ENCODE measurements at places on chromosomes 1 and 21.

DNA sequence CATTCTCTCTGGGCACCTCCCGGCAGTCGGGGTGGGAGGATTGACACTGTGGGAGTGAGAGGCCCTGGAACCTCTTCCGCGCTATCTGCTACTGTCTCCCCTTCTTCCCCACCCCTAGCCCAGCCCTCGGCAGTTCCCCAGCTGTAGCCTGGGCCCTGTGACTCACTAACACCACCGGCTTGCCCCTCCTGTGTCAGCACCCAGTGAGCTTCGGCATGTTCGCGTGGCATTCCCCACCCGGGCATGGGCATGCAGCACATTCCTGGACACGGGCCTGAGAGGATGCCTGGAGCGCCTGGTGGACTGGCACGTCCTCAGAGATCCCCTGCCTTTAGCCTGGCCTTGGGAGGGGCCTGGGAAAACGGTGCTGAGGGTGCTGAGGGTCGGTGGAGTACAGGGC lies 1.3 kb downstream of the CDK18 start:
- DNase-seq: peak; percentile 79

GRCh38 chr1:179393721-179394120 lies 27.9 kb downstream of the AXDND1 start:
- DNase-seq: no peak

GRCh38 chr1:7553042-7553690 lies 217.9 kb upstream of the VAMP3 start:
- DNase-seq: no peak

GRCh38 chr1:158154501-158154900 lies 26.2 kb upstream of the CD1D start:
- DNase-seq: no peak

DNA sequence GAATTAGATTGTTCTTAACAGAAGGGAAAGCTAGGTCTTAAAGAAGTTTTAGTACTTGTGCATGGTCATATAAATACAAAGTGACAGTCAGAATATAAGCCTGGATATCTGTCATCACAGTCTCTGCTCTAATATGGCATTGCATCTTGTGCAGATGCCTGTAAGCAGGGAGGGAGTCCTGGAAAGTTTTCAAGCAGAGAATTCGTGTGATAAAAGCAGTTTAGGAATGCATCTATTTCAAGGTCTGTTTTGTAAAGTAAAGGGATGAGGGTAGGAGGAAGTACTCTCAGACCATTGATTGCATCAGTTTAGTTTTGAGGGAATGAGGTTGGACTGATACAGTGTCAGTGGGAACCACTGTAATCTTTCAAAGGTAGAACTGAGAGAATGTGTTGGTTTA lies 30.6 kb downstream of the IARS2 start:
- no peak for DNase-seq

GRCh38 chr1:201320168-201320788 lies 37.0 kb downstream of the PKP1 start:
- DNase-seq: no peak

- no peak for DNase-seq
Measured at GRCh38 chr1:157732755-157733154, 32.2 kb upstream of the FCRL3 start.

GRCh38 chr1:41726899-41727748 lies 191.6 kb downstream of the HIVEP3 start:
- DNase-seq: peak; percentile 62

- DNase-seq: no peak
Measured at GRCh38 chr1:89546934-89547562, 22.4 kb downstream of the LRRC8B start.

DNA sequence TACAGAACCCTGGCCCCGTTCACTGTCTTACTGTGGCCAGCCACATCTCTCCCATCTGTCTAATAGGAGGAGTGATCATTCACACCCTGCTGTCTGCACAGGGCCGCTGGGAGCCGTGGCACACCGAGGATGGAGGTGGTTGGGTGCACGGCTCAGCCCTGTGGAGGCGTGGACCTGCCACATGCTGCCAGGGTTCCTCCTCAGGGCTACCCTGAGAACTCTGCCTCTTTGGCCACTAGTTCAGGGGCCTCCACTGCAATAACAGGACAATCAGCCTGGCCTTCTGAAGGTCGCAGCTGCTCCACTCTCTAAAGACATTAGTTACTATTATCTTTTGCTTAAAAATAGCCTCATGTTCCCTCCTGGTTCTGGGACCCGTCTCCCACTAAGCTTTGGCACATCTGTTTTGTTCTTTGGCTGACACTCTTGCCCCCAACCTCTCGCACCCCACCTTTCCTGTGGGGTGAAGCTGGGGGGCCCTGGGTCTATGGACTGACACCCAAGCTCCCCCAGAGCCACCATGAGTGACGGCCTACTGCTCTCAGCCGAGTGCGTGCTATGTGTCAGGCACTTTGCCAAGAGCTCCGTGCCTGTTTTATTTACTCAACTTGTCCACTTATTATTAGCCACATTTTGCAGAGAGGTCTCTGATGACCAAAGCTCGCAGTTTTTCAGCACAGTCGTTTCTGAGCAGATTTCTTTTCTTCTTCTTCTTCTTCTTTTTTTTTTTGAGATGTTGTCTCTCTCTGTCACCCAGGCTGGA lies 66.3 kb downstream of the ARHGEF10L start:
- no peak for DNase-seq

- no peak for DNase-seq
Measured at GRCh38 chr1:66730462-66730861, 21.8 kb upstream of the DYNLT5 start.

- no peak for DNase-seq
Measured at GRCh38 chr1:216523449-216524190, 100.4 kb upstream of the USH2A start.

DNA sequence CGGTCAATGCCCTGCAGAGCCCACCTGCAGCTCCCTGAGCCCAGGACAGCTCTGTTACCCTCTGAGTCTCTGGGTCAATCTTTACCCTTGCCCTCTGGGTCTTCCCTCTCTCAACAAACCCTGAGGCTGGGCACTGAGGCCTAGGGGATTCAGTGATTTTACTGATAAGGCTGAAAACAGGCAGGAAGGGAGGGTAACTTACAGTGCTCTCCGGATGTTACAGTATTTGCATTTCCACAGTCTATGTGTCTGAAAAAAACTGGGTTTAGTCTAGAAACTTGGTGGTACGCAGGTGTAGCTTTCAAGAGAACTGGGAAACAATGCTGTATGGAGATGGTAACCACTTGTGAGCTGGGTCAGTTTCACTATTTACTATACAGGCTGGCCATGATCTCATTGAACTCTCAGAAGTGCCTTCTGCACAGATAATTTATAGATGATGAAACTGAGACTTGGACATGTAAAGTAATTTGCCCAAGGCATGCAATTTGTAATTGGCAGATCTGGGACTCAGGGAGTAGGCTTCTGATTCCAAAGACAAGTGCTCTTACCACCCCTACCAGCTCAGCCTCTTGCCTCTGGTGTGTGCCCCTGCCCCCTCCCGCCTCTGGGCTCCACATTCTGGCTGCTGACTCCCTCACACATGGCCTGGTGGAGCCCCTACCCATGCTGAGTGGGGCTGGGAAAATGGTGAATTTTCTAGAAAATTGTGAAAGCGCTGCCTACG lies 48.8 kb downstream of the TENT5C start:
- DNase-seq: no peak

DNA sequence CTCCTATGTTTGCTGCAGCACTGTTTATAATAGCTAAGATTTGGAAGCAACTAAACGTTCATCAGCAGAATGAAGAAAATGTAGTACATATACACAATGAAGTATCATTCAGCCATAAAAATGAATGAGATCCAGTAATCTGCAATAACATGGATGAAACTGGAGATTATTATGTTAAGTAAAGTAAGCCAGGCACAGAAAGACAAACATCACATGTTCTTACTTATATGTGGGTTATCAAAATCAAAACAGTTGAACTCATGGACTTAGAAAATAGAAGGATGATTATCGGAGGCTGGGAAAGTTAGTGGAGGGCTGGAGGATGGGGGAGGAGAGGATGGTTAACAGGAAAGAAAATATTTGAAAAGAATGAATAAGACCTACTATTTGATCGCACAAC lies 1017.6 kb downstream of the KCNT2 start:
- no peak for DNase-seq

- DNase-seq: no peak
Measured at GRCh38 chr1:147245586-147246021, 3.1 kb downstream of the CHD1L start.

- DNase-seq: no peak
Measured at GRCh38 chr1:180854001-180854400, 58.7 kb upstream of the KIAA1614 start.

DNA sequence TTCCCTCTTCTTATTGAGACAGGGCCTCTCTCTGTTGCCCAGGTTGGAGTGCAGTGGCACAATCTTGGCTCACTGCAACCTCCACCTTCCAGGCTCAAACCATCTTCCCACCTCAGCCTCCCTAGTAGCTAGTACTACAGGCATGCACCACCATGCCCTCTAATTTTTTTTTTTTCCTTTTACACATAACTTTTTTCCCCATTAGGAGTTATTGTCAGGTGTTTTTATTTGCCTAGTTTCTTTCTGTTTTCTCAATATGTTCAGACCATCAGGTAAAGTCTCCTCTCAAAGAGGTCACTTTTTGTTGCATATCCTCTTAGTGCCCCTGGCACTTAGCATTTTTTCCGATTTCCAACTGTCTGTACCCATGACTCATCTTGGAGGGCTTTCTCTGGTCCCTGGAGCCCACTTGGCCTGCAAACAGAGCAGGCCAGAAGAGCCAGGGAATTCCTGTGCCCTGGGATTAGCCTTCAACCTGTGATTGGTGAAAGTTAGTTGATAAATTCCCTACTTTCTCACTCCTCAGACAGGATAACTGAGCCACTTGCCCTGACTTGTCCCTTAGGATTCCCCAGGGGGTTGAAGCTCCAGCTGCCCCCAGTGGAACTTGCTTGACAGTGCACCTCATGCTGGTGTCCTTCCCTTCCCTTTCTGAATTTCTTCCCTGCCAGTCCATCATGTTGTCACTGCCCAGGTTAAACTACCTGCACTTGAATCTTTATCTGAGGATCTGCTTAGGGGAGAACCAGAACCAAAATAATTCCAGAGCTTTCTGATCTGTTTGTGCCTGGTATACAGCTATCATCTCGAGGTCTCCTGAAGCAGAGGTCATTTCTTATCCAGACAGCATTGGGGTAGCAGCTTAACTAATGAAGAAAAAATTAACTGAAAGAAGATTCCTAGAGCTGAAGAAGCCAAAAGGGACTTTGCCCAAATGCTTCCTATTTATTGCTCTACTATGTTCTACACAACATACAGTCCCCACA lies 2.4 kb downstream of the NTPCR start:
- DNase-seq: no peak

GRCh38 chr1:10932088-10932487 lies 80.4 kb upstream of the TARDBP start:
- DNase-seq: no peak

- DNase-seq: no peak
Measured at GRCh38 chr1:248585266-248585665, 10.7 kb upstream of the OR2T34 start.

GRCh38 chr1:166170726-166171125 lies 3.9 kb upstream of the FAM78B start:
- no peak for DNase-seq

DNA sequence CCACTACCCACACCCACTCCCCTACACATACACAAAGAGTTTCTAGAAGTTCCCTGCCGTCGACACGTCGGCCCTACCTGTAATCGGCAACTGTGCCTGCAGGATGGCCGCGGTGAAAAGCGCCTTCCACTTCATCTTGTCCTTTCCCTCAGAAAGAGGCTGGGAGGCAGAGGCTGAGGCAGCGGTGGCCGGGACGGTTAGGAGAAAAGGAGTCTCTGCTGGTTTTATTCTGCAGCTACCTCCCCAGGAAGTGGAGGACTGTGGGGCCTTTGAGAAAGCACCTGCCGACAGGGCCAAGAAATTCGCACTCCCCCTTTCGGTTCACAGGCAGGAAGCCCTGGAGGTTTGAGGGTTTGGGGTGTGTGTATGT lies at the start of gene CD247:
CD247 (minus strand) TSS at position 199 of the 370 bp plus-strand sequence; CDS start at position 135, 64 bp downstream.
- DNase-seq: no peak

- no peak for DNase-seq
Measured at GRCh38 chr1:243354511-243355153, 98.8 kb downstream of the SDCCAG8 start.

GRCh38 chr1:30507401-30508174 lies 215.8 kb downstream of the MATN1 start:
- DNase-seq: no peak

DNA sequence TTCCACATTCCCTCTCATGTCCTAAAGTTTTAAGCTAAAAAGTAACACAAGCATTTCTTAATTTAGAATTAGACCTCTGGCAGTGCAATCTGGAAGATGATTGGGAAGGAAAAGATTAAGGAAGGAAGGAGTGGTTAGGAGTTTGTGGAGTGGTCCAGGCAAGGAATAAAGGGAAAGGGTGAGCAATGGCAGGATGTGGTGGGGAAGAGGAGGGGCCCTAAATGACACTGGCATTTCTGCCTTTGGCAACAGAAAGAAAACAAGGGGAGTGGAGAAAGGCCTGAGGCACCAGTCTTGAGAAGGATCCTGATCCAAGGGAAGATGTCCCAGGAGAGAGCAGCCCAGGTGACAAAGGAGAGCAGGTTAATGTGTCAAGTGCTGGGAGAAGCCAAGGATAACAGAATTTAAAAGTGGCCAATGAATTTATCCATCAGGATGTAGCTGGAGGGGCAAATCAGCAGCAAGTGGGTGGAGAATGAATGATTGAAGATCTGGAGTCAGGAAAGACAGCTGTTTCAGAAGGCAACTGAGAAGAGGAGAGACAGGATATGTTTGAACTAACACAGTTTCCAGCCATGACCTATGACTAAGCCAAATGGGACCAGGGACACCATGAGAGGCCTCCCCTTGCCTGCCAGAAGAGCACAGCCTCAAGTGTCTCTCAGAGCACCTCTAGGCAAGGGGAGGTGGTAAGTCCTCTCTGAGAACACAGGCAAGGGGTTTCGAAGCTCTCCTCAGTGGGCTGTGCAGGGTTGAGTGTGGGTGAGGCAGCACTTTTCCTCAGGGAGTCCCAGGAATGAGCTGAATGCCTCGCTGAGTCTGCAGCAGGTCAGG lies 20.9 kb upstream of the LY9 start:
- DNase-seq: no peak

DNA sequence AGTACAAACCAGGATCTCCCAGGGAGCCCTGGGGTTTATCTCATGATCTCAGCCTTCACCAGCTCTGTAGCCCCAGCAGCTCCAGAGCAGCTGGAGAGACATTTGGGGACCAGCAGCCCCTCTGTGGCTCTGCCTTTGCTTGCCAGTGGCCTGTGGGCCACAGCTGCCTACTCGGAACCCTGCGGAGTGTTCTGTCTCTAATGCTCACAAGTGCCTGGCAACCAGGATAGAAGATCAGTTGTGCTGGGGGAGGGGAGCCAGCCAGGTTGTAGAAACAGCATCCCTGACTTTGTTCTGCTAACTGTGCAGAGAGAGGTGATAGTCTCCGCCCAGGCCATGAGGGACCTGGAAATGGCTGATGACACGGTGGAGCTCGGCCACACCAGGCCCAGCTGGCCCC lies 50.9 kb upstream of the KCNJ15 start:
- no peak for DNase-seq

GRCh38 chr1:54051933-54052430 lies 1.0 kb downstream of the TMEM59 start:
- no peak for DNase-seq

- no peak for DNase-seq
Measured at GRCh38 chr1:98496256-98496995, 165.1 kb upstream of the SNX7 start.
